COR-L47 (cell line): ENCODE measurements at places on chromosomes 11 and 22.

DNA sequence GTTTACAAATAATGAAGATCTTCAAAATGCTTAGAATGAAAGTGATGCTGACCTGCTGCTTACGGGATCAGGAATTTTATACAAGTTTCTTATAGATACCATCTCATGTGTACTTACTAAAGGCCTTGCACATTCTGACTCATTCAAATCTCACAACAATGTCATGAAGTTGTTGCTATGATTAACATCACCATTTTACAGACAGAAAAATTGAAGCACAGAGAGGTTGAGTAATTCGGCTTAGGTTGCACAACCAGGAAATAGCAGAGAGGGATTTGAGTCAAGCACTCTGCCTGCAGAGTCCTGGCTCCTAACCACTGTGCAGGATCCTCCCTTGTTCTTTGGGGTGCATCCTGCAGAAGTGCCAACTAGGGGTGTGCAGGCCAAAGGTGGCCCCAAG is 471.9 kb downstream of the MIAT start:
- DNase-seq, result no peak

GRCh38 chr11:3049430-3050243 is 7.6 kb downstream of the CARS1 start:
- peak; percentile 84 for DNase-seq

DNA sequence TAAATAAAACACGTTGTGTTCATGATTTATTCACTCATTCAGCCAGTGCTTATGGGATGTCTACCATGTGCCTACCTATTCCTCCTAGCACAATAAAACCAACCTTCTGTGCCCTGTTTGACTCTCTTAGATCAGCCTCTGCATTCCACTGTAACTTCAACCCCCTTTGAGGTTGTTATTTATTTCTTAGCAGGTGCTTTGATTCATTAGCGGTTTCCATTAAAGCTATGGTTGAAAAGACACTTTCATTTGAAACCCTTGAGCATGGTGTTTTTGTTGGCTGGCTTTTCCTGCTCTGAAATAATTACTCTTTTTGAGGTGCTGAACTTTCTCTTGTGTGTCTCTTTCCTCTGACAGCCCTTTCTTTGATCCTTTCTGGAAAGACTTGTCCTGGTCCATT is 570.6 kb upstream of the LARGE1 start:
- no peak for DNase-seq

DNA sequence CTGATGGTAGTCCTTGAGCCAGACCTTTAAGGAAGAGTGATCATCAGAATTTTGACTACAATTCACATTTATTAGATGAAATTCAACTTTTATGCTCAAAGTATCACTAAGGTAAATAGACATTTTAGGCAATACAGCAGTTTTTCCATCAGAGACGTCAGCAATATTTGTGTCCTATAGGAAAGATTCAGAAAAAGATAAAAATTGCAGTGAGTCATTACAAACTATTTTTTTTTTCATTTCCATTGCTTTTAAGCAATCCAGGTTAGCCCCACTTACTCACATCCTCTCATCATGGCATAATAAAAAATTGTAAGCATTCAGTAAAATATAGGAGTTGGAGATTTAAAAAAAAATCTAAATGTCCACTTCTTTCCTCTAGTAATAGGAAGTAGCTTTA is 46.9 kb downstream of the MSANTD4 start:
- no peak for DNase-seq

- DNase-seq, result no peak
These were observed 101.3 kb upstream of the FGF3 start for GRCh38 chr11:69920345-69921127.

GRCh38 chr22:43177479-43177878 is 9.5 kb downstream of the TTLL12 start:
- no peak for DNase-seq

GRCh38 chr22:20787746-20788626 is 14.1 kb downstream of the SERPIND1 start:
- no peak for DNase-seq

- no peak for DNase-seq
These were observed 20.0 kb downstream of the APLP2 start for GRCh38 chr11:130089674-130090073.

GRCh38 chr11:75714211-75714610 is 3.4 kb upstream of the MOGAT2 start:
- DNase-seq, result no peak

DNA sequence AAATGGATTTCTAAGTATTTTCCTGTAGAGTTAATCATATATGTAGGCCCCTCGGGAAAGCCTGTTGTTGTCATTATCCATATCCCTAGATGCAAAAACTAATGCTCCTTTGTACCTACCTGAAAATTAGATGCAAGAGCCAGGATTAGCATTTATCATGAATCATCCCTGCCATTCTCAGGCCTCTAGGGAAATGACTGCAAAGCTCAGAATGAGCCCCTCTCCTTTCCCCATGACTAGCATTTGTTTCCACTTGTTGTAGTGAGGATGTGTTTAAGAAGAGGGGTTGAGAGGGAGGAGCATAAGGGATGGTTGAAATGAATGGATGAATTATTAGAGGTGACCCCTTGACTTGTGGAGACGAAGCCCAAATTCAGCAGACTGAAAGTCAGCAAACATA is 537.9 kb downstream of the NTM start:
- DNase-seq, result no peak

DNA sequence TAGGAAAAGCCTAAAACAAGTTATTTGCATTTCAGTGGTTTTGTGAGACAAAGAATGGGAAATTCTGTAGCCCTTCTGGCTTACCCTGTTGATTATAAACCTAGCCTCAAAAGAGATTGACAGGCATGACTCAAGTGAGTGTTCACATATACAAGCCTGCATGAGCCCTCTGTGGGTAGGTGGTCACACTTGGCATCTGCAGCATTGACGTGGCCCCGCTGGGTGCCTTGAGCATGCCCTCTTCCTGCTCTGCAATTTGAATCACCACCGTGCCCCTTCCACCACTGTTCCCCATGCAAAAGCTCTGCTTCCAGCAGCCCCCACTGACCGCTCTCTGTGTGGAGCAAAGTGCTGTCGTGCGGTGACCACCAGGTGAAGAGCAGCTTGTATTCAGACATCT is 21.0 kb upstream of the ADSL start:
- no peak for DNase-seq

GRCh38 chr11:67354075-67355022 is 1.0 kb upstream of the POLD4 start:
- DNase-seq, result no peak
